NCI-H774 (cell line): ENCODE measurements at places on chromosomes 2 and 18.

DNA sequence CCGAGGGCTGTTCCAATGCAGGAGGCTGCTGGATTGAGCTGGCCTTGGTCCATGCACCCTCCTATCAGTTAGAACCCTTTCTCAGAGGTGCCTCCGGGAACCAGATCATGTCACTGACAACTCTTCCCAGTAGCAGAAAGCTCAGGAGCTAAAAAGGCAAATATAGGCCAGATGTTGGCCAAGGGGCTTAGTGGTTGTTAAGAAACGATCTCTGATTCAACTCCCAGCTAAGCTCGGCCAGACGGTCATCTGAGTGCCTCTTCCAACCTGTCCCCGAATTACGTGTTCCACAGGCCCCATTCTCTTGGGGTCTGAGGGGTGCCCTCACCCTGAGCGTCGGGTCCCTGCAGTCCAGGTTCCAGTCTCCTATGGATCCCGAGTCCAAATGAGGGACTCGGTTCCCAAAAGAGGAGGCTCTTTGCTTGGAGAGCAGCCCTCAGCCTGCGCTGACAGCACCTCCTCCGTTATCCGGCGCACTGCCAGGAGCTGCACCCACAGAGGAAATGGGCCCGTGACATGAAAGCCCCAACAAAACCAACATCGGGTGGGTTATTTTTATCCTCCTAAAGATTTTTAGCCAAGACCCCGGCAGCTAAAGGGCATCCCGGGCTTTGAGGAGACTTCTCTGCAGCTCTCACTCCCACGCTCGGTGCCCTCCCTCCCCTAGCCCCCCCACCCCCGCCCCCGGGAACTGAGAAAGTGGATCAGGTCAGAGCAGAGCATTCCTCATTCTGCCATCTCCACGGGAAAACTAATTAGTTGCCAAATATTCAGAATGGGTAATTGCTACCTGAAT lies 106.6 kb upstream of the ID2 start:
- no peak for DNase-seq

- DNase-seq, result no peak
Measured at GRCh38 chr2:233693963-233694362, 1.3 kb downstream of the UGT1A6 start.

DNA sequence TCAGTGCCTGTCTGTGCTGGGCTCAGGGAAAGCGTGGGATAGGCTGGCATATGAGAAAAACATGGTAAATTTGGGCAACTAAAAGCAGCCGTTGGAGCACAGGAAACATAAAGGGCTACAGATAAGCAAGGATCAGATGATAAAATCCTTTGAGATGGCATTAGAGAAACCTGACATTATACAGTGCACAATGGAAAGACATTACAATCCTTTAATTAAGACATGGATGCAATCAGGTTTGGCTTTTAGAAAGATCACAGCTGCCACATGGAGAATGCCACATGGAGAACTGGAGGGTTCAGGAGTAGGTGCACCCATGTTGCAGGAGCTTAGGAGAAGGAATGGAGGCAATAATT lies 117.3 kb downstream of the CDC42EP3 start:
- DNase-seq, result no peak

GRCh38 chr18:6959110-6959509 lies 158.5 kb downstream of the LAMA1 start:
- no peak for DNase-seq

DNA sequence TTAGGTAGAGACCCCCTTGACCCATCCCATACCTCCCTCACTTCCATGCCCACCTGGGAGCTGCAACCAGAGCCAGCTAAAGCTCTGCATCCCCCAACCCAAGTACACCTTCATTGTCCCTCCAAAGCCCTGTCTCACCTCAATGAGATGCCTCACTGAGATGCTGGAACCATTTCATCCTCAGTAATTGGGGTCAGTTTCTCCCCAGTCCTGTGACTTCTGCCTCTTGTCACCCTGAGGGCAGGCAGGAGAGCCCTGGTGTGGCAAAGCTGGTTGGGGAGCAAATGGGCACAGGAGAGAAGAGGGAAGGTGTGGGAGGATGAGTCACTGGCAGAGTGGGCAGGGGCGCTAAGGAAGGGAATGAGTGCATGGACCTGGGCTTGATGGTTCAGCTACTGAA lies 27.9 kb upstream of the NT5DC4 start:
- DNase-seq, result no peak

DNA sequence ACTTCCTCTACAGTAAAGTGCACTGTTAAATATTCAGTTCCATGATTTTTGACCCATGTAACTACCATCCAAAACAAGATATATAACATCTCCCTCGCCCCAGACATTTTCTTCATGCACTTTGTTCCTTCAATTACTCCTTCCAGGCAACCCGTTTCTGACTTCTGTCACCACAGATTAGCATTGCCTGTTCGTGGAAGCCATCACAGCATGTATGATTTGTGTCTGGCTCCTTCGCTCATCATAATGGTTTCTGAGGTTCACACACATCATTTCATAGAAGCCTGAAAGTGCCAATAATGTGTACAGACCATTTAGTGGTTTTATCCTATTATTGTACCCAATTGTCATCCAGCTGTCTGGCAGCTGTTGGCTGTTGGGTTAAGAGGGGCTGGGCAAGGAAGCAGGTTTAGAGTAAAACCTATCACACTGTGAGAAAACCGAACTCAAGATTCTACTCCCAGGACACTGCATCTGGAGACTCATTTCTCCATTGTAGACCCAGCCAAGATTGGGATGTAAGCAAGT lies 16.1 kb downstream of the ARHGAP28 start:
- DNase-seq, result no peak

DNA sequence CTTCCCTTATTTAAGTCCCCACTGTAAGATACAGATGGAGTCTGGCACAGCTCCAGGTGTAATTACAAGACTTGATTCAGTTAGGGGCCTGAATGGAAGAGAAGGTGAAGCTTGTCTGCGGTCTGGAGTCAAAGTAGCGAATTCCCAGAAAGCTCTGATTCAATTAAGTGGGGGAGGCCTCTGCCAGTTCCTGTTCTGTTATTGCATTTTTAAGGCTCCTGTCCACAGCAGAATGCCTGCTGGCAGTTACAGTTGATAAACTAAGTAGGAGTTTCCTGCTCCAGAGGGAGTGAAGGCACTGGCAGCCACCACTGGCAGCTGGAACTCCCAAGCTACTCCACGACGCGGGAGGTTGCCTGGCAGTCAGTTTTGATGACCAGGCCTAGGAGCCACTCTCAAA lies 181.1 kb downstream of the SOCS6 start:
- no peak for DNase-seq

DNA sequence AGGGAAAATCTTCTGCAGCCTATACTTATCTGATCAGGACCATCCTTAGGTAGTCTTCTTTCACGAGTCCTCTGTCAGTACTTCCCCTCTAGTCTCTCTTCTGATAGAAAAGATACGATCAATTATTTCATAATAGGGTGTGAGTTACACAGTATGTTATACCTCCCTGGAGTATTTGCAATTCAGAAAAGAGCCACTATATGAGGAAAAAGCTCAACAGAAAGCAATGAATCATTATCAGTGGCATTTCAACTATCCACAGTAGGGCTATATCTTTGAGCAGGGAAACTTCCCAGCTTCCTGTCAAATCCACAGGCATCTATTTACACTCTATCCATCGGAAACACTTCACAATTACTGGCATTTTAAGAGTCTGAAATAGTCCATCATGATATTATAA lies 105.3 kb upstream of the ACVR2A start:
- no peak for DNase-seq

DNA sequence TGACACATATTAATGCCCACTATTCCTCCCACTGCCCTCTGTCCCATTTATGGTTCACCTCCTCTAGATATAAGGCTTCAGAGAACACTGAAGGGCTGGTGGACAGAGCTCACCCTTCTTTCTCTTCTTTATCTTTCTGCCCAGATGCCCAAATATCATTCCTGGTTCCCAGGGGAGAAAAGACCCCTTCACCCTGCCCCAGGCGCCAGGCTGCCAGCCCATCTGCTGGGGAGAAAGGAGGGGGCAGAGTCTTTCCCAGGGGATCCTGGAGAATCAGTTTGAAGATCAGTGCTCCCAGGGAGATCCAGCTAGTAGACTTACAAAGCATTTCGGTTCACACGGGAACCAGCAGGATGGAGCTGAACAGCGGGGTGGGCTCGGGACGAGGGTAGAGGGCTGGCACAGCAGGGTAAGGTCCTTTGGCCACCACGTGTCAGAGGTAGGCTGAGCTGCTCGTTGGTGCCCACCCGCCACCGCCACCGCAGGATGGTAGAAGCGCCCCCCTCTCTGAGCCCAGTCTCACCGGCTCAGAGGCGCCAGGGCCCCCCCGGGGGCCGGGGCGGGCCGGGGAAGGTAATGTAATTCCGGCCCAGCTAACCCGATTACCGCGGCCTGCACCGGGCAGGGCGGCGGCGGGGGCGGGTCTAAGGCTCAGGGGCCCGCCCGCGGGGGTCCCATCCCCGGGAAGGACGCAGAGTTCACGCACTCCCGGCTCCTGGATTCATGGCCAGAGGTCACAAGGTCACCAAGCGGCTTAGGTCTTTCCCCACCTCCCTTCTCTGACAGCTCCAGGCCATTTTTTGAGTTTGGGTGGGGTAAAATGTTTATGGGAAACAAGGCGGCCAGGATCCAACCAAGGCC lies 1.3 kb upstream of the TLX2 start:
- DNase-seq, result no peak

- no peak for DNase-seq
Measured at GRCh38 chr2:213234641-213235040, 49.6 kb upstream of the SPAG16 start.

GRCh38 chr2:134900151-134900550 lies 18.5 kb upstream of the CCNT2 start:
- DNase-seq, result no peak

DNA sequence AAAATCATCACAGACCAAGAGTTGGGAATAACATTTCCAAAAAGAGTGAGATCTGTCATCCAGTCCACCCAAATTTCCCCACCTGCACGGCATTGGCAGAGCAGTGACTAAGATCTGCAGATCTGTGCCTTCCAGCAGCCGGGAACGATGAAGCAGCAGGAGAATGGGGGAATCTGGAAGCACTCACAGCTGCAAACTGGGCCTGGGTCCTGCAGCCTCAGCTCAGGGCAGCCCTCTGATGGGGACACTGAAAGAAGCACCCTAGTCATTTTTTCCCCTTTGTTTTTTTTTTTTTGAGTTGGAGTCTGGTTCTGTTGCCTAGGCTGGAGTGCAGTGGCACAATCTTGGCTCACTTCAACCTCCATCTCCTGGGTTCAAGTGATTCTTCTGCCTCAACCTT lies 4.4 kb upstream of the SAG start:
- DNase-seq, result no peak

GRCh38 chr2:238097988-238098871 lies 1.9 kb upstream of the ESPNL start:
- DNase-seq, result peak; percentile 58

DNA sequence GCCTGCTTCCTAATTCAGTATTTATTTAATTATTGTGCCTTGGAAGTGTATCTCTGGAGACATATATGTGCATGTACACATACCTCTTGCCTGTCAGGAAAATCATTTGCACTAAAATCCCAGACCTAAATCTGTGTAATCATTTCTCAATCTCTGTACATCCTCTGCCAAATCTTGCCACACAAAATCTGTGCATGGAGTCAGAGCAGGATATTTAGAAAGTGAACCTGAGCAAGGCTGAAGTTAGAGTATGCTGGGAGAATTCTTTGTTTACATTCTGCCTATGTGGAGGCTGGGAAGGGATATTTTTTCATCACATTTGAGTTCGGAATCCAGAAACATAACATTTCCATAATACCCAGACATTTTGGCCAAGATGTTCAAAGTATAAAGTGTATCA lies 9.3 kb downstream of the XRCC5 start:
- no peak for DNase-seq

DNA sequence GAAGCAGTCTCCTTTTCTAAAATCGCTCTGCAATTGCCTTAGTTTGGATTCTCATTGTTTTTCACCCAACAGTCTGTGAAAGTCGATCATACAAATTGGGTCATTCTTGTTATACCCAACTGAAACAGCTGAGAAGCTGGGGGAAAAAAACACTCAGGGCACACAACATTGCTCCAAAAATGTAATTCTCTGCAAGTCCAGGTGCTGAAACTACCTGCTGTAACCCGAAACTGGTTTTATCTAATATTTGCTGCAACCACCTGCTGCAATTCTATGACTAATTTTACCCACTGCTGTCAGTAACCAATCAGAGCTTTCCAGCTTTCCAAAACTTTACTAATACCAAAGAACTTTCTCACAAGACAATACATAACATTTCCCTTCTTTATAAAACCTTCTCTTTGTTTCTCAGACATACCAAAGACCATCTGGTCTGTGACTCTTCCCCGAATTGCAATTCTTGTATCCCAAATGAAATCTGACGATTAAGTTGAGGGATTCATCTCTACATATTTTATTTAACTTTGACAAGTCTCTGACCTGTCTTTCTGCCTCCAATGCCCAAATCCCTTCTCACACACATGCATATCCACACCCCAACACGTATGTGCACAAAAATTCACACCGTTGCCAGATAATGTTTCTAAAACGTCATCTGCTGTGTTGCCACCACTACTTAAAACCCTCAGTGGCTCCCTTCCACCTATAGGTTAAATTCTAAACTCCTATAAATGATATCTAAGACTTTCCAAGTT lies 198.3 kb downstream of the PIEZO2 start:
- no peak for DNase-seq

DNA sequence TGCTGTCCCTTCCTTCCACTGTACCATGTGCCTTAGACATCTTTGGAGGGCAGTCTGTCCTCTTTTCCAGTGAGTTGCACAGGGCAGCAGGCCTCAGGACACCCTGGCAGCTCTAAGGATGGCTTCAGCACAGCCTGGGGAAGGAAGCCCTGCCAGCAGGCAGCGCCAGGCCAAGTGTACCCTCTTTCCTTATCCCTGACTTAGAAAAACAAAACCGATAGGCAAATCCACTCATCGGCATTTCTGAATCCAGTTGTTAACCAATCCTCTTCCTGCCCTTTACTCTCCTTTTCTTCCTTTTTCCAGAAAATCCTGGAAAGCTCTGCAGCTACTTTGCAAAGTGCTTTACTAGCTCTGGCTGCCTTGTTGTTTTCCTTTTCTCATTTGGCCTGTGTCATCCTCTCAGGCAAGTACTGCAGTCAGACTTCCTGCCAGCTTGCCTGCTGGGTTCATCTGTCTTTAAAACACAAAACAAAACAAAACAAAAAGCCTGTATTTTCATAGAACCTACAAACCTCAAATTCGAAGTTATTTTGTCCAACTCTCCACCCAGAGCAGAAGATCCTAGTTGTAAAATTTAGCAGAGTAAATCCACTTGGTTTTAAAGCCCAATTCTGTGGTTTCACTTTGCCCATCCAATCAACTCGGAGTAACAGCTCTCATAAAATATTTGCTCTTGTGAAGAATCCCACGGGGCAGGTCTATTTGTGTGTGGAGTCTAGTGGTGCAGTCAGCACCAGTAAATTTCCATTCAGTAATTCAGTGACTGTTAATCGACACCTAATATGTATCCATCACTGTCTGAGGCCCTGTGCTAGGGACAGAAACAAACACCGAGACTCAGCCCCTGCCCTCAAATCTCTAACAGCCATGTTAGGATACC lies 45.2 kb downstream of the PCBP1 start:
- peak; percentile 48 for DNase-seq
